ENCODE measurements at places on chromosomes 7 and 10. TPM values are rescaled to one million over a fixed set of nuclear protein-coding genes. Genes with fewer than 3 reads are reported as not detected.

DNA sequence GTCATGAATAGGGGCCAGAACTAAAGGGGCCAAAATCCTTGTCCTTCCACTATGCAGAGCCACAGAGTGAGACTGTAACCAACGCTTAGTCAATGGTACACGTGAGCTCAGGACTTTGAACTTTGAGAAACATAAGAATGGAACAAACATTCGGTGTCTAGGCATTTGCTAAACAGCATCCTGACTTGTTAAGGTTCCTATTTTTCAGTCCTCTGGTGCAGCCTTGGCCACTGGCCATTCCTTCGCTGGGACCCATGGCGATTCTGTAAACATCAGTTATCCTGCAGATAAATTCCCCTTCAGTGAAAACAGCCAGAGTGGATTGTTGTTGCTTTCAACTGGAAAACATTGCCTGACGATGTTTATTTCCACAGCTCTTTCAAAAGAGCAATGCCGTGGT lies 266.8 kb downstream of the SORCS1 start:
- DNase-seq = no peak

GRCh38 chr10:62618576-62619412 lies 185.7 kb upstream of the ADO start:
- no peak for DNase-seq

GRCh38 chr7:69684369-69685292 lies 86.4 kb downstream of the AUTS2 start:
- no peak for DNase-seq

GRCh38 chr10:1440897-1441296 lies 296.4 kb downstream of the ADARB2 start:
- no peak for DNase-seq

DNA sequence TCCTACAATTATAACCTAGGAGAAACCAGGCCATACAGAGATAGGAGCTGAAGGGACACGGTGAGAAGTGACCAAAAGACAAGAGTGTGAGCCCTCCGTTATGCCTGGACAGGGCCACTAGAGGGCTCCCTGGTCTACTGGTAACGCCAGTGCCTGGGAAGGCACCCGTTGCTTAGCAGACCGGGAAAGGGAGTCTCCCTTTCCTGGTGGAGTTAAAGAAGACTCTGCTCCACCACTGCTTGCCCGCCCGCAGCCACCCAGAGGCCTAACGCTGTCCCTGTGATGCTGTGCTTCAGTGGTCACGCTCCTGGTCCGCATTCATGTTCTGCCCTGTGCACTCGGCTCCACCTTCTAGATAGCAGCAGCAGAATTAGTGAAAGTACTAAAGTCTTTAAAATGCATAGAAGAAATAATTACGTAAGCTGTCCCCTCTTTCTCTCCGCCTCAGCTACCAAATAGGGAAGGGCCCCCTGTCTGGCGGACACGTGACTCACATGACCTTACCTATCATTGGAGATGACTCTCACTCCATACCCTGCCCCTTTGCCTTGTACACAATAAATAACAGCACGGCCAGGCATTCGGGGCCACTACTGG lies 34.8 kb downstream of the GRID2IP start:
- DNase-seq = peak; percentile 71

GRCh38 chr10:70493660-70494234 lies 15.2 kb downstream of the PALD1 start:
- no peak for DNase-seq

DNA sequence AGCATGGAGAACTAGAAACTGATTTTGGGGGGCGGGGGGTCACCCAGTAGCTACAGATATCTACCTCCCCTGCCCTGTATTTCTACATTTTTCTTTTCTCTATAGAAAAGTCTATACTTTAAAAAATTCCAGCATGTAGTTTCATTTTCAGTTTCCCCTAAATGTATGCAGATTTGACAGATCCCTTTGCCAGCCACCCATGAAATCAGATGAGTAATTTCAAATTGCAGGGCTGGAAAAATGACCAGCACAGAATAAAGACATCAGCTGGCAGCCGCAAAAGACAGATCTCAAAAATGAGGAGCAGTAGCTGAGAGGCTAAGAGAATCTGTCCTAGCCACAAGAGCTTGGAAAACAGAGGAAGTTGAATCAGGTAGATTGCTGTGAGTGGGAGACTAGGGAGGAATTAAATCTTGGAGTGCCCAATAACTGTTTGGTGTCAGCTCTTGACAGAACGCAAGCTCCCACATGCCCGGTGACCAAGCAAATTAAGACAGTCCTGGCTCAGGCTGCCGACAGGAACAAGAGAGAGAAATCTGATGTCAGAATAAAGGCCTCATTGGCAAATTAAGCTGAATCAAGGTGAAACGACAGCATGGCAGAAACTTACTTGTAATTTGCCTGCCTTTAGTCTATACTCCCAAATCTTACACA lies 24.5 kb downstream of the ADRB1 start:
- no peak for DNase-seq

- no peak for DNase-seq
These were observed 54.1 kb upstream of the MKRN1 start for GRCh38 chr7:140533394-140533872.

DNA sequence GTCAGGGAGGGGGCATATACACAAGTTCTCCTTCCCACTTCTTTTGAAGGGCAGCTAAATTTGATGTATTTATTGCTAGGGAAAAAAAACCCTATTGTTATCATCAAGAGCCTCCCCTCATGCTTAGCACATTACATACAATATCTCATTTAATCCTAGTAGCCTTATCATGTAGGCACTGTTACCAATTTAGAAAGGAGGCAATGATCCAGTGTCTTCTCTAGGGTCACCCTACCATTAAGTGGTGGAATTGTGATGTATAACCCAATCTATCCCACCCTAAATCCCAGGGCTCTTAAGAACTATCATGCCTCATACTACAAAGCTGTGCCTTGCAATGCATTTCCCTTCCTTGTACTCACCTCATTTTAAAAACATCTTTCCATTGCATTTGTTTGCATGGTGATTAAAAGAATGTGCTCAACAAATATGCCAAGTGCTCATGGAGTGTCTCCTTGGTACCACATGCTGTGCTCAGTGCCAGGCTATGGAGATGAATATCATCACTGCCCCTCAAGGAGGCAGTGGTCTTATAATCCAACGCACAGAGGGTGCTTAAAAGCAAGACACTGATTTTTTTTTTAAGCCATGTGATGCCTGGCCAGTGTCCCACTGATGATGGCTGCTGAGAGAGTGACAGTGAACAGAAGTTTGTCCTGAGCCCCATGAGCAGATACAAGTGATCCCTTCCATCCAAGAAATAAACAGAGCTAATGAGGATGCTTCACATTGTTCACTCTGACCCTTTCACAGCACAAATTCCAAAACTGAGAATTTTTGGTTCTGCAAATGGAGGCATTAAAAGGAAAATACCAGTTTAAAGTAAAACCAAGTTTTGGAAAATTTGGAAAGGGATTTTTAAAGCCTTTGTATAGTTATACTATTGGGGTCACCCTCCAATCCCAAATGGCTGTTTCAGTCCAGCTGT lies 98.2 kb downstream of the SORBS1 start:
- DNase-seq = no peak

DNA sequence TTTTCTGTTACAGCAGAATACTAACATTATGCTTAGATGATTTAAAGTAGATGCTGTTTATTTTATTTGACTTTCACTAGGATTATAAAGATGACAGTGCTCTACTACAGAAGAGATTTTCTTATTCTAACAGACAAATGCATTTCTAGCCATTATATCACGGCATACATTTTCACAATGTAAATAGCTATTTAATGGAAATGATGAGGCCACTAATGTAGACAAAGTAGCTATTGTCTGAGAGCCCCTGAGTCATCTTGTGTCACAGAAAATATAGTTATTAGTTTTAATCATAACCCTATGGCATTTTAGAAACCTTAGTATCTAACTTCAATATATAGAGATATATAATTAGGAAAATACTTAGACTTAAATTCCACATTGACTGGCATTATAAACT lies 158.0 kb upstream of the AHR start:
- DNase-seq = no peak

- no peak for DNase-seq
These were observed 13.5 kb downstream of the ECHDC3 start for GRCh38 chr10:11755512-11756263.

- no peak for DNase-seq
These were observed 42.5 kb downstream of the VCL start for GRCh38 chr10:74040200-74041126.

GRCh38 chr10:15369256-15370211 lies 1.6 kb downstream of the FAM171A1 start:
- DNase-seq = peak; percentile 44

DNA sequence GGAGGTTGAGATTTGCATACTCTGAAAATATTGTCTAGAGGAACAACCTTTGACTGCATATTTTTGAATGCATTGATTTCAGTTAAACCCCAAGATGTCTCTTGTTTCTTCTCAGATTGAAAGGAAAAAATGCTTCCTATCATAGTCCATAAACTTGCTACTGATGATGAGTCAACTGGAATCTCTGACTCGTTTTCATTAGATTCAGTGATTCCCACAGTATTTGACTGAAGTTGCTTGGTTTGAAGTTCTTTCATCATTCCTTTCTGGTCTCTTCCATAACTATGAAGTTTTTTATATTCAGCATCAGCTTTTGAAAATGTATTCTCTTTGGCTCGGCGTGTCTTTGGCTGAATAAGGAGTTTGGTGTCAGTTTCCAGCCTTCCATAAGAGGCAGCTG lies 10.7 kb downstream of the PEX1 start:
- DNase-seq = no peak

GRCh38 chr7:94650147-94651051 lies 5.5 kb downstream of the SGCE start:
- no peak for DNase-seq

DNA sequence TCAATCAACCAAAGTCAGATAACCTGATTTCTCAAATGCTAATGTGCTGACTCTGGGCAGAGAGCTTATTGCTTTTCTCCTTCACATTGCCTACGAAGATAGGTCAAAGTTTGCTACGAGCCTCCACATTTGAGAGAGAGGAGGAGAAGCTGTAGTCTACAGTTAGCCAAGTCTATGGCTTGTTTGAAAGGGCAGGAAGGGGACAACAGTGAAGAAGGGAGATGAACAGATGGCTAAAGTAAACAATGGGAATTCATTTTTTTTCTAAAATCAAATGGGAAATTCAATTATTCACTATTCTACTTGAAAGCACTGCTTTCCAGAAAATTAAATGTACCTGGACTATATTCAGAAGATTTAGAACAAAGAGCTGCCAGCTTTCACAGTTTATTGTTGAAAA lies 126.7 kb upstream of the C1QL3 start:
- DNase-seq = no peak

- no peak for DNase-seq
These were observed 3.3 kb upstream of the TBXAS1 start for GRCh38 chr7:139825666-139826290.

GRCh38 chr7:103307503-103308231 lies 10.4 kb downstream of the PMPCB start:
- DNase-seq = peak; percentile 38

DNA sequence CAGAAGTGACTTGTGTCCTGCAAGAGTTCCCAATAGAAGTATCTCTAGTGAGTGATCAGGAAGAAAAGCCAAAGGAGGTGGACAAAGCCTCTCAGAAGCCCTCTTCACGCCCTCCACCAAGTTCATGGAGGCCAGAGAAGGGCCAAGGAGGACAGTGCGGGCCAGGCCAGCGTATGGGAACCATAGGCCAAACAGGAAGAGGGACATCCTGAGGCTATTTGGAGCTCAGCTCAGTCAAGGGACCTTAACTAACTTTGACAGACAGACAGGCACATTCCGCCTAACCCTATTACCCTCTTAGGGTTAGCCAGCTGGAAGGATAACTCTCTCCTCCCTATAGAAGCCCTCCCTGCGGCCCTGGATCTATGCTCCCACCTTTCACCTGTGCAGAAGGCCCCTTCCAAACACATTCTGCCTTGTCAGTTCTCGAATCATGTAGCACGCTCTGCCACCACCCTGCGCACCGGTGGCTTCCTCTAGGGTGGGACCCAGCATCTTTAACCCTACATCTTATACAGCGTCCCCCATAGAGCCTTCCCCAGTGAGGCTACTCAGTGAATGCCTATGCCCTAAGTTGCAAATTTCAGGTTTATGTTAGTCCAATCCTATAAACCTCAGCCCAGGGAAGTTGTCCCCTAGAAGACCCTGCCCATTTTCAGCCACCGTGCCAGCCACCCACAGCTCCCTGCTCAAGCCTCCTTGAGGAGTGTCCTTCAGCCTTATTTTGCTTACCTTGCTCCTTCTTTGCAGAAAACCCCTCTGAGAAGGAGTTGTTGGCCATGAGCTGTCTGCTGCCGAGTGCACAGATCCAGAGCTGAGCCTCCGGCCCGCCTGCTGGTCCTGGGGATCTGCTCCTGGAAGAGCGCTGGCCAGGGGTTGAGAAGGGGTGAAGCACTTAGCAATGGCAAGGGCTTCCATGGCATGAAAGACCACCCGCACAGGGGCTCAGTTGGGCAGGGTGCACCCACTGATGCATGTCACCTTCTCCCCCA lies 36.9 kb downstream of the FRMPD2 start:
- no peak for DNase-seq

- no peak for DNase-seq
These were observed 25.3 kb upstream of the GJD4 start for GRCh38 chr10:35579726-35580422.

DNA sequence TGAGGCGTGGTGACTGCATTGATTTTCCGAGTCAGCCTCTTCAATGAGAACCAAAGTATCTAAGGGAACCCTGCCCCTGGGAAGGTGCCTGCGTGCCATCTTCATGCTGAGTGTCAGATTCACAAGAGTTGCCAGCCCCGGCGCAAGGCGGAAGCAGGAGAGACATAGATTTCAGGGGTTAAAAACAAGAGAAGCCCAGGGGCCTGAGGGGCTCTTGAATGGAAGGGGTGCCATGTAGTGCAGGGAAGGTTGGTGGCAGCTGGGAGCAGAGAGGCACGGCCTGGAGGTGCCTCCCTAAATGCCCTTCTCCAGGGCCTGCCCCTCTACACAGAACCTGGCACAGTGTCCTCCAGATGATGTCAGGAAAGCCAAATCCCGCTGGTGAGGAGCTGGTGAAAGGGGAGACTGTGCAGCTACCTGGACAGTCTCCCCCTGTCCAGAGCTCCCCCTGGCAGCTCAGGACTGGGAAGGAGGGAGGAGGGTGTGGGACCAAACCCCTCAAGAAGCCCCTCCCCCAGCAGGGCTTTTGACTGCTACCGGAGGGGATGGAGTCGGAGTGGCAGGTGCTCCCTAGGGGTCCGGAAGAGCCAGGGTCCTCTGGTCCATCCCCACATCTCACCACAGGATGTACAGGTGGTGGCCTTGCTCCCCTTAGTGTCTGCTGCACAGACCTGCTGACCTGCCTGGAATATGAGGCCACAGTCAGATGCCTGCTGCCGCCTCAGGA lies 137.9 kb downstream of the TCERG1L start:
- no peak for DNase-seq

The PGAM1 gene
- 357 TPM for total RNA-seq

The ZC3HAV1 gene
- total RNA-seq = 37.7 TPM

The ANKRD61 gene
- 0.35 TPM for total RNA-seq

The ZCWPW1 gene
- total RNA-seq = 0.48 TPM

The SMKR1 gene
- total RNA-seq = not detected

The CRPPA gene
- total RNA-seq = 2.9 TPM

The PNLIPRP3 gene
- total RNA-seq = not detected

The GIMAP8 gene
- 67.5 TPM for total RNA-seq

The STAMBPL1 gene
- 1.8 TPM for total RNA-seq

The DYDC1 gene
- not detected for total RNA-seq

The TES gene
- 50.5 TPM for total RNA-seq

The STEAP1 gene
- 42.7 TPM for total RNA-seq

The EBLN1 gene
- not detected for total RNA-seq

The MSANTD7 gene
- total RNA-seq = 13.6 TPM

The JCAD gene
- 79.7 TPM for total RNA-seq

The TAS2R5 gene
- 0.85 TPM for total RNA-seq
